Cardiac septum (tissue), 1 donor: ENCODE measurements at places on chromosomes 6 and 20. TPM values are rescaled to one million over a fixed set of nuclear protein-coding genes. Genes with fewer than 3 reads are reported as not detected.

MRAP2 gene
- 0.48 TPM for total RNA-seq

CCN2 gene
- total RNA-seq = 76.5 TPM

MAS1L gene
- not detected for total RNA-seq

LKAAEAR1 gene
- not detected for total RNA-seq

NFKBIL1 gene
- 9.5 TPM for total RNA-seq

THBD gene
- total RNA-seq = 27.0 TPM

MCHR2 gene
- total RNA-seq = not detected

TP53RK gene
- total RNA-seq = 6.4 TPM

DHX16 gene
- 21.6 TPM for total RNA-seq

NFATC2 gene
- 4.3 TPM for total RNA-seq

LIN28B gene
- total RNA-seq = not detected

IP6K3 gene
- total RNA-seq = 16.6 TPM

SYNDIG1 gene
- 17.6 TPM for total RNA-seq

FABP7 gene
- not detected for total RNA-seq

EYS gene
- total RNA-seq = 0.24 TPM

COL9A1 gene
- 2.6 TPM for total RNA-seq

RAB44 gene
- 0.11 TPM for total RNA-seq

F13A1 gene
- total RNA-seq = 50.9 TPM
